Panc1 (cell line): ENCODE measurements at places on chromosomes 13 and 19. TPM values are rescaled to one million over a fixed set of nuclear protein-coding genes. Genes with fewer than 3 reads are reported as not detected.

DNA sequence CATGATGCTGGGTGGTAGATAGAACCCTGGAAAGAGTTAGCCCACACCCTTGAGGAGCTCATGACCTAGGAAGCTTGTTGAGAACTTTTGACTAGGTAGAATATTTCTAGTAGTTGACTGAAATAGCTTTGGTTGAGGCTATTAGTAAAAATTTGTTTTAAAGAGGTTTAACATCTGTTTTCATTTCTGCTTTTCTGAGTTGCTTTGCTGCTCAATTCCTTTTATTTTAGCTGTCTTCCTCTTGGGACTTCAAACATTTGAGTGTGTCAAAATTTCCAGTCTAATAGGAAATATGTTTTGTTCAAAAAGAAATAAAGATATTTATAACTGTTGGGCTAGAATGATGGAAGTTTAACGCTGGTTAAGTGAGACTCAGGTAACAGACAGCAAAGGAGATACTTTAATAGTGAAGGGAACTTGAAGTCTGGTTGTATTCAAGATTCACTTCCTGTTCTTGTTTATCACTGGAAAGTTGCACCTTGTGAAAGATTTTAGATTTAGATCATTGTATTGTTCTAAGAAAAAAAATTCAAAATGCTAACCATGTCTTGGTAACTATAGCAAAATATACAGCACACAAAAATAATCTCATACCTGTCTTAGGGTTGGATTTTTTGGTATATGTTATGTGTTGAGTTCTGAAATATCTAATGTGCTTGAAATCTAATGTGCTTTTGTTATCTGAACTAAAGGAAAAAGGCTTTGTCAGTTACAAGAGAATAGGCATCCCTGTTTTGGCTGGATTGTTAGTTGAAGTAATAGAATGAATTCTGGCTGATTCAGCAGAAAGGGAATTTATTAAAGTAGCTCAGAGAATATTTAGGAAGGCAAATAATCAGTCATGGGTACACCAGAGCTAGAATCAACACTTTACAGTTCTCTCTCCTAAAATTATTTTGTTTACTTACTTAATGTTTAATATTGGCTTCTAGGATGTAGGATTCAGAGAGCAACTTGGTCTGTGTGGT lies 24.4 kb upstream of the GPR18 start:
- no peak for DNase-seq

DNA sequence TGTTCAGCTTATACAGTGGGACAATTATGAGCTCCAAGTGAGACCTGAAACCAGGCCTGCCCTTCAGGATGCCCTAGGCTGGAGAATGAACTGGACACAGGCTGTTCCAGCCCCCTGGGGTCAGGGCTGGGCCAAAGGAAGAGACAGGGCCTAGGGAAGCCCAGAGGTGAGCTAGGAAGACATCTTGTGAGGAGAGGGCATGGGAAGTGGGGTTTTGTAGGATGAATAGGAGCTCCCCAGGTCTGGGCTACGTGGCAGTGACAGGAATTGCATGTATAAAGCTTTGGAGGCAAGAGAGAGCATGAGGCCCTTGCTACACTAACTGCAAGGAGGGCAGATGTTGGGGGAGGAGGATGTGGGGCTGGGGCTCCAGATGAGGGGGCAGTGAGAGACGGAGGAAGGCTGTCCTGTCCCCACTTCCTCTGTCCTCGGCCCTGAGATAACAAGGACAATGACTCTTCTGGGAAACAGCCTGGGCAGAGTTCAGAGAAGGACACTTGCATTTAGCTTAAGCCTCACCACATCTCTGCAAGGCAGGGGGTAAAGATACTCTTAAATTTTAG lies 1.5 kb upstream of the TBXA2R start:
- no peak for DNase-seq

DNA sequence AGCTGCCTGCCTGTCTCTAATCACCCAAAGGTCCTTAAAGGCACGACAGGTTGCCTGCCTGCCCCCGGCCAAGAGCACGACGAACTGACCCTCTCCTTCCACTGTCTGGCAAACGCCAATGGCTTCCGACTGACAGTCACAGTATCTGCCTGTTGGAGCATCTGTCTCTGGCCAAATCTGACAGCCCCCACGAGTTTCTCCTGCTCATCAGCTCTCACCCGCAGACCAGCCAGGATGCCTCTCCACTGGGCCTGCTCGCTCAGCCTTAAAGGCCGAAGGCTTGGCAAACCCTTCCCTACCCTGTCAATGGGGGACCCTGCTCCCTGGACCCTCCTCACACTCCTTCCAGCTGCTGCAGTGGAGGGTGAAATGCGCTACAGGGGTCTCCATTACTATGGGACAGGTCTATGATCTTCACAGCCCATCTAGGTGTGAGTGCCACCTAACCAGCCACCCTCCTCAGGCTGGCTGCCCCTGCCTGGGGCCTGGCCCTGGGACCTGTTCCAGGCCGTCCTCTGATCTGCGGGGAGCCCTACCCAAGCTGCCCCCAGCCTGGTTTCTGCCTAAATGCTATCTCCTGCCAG lies 932 bp downstream of the FAM83E start:
- DNase-seq: no peak

GRCh38 chr19:18126097-18126496 lies 26.9 kb upstream of the PIK3R2 start:
- DNase-seq: no peak

Gene CEACAM3
- total RNA-seq: not detected
